ENCODE measurements at places on chromosomes 5 and 9. TPM values are rescaled to one million over a fixed set of nuclear protein-coding genes. Genes with fewer than 3 reads are reported as not detected.

The GPR21 gene
- total RNA-seq, result not detected

The CMYA5 gene
- total RNA-seq, result 0.19 TPM

The CSF1R gene
- 0.22 TPM for total RNA-seq

The TEX48 gene
- not detected for total RNA-seq

The CDH9 gene
- total RNA-seq, result not detected

The NPR3 gene
- total RNA-seq, result 20.8 TPM

The PCDHB15 gene
- total RNA-seq, result 0.02 TPM

The DNM1 gene
- total RNA-seq, result 96.1 TPM

The CDX1 gene
- total RNA-seq, result not detected

The ANKRD34B gene
- 0.18 TPM for total RNA-seq

The SAXO1 gene
- total RNA-seq, result not detected

The NEUROG1 gene
- not detected for total RNA-seq

All from A549 treated with CORT108297 at 1 μM for 4 hours (cell line).